ENCODE measurements at places on chromosomes 7 and 10. TPM values are rescaled to one million over a fixed set of nuclear protein-coding genes. Genes with fewer than 3 reads are reported as not detected.

TLX1 gene
- polyA plus RNA-seq: not detected

CISD1 gene
- 56.1 TPM for polyA plus RNA-seq

COL26A1 gene
- 22.5 TPM for polyA plus RNA-seq

SLC29A4 gene
- 17.1 TPM for polyA plus RNA-seq

MYOF gene
- 29.2 TPM for polyA plus RNA-seq

DNA sequence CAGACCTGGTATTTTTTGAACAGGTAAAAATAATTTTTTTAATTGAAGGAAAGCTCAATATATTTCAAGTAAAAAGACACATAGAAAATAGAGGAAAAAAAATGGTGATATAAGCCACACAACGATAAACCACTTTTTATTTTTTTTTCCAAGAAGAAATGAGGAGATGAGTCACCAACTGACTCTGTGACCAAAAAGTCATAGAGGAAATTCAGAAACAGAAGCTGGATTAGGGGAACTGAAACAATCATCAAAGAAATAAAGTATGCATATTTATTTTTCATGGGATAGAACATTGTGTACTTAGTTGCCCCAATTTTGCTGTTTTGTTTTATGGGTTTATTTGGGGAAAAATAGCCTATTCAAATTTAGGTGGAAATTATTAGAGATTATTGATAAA lies 176.8 kb upstream of the AGR3 start:
- no peak for DNase-seq

- DNase-seq: no peak
Measured at GRCh38 chr10:50322077-50322476, 70.8 kb upstream of the ASAH2 start.

DNA sequence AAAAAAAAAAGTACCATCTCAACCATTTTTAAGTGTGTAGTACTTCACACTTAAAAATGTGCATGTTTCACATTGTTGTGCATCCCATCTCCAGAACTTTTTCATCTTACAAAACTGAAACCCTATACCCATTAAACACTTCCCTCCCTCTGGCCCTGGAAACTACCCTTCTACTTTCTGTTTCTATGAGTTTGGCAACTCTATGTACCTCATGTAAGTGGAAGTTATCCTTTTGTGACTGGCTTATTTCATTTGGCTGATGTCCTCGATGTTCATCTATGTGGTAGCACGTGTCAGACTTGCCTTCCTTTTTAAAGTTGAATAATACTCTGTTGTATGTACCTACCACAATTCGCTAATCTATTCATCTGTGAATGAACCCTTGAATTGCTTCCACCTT lies 12.2 kb downstream of the KCNMA1 start:
- no peak for DNase-seq

- DNase-seq: no peak
Measured at GRCh38 chr10:101452593-101452992, 98.6 kb downstream of the BTRC start.

DNA sequence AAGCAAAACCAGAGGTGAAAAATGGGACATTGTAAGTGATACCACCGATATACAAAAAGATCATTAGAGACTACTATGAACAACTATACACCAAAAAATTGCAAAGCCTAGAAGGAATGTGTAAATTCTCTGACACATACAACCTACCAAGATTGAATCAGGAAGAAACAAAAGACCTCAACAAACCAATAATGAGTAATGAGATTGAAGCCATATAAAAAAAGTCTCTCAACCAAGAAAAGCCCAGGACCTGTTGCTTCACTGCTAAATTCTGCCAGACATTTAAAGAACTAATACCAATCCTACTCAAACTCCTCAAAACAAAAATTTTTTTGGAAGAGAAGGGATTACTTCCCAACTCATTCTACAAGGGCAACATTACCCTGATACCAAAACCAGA lies 134.0 kb downstream of the TPST1 start:
- DNase-seq: no peak

GRCh38 chr7:77698042-77698625 lies 1.9 kb downstream of the RSBN1L start:
- DNase-seq: no peak

DNA sequence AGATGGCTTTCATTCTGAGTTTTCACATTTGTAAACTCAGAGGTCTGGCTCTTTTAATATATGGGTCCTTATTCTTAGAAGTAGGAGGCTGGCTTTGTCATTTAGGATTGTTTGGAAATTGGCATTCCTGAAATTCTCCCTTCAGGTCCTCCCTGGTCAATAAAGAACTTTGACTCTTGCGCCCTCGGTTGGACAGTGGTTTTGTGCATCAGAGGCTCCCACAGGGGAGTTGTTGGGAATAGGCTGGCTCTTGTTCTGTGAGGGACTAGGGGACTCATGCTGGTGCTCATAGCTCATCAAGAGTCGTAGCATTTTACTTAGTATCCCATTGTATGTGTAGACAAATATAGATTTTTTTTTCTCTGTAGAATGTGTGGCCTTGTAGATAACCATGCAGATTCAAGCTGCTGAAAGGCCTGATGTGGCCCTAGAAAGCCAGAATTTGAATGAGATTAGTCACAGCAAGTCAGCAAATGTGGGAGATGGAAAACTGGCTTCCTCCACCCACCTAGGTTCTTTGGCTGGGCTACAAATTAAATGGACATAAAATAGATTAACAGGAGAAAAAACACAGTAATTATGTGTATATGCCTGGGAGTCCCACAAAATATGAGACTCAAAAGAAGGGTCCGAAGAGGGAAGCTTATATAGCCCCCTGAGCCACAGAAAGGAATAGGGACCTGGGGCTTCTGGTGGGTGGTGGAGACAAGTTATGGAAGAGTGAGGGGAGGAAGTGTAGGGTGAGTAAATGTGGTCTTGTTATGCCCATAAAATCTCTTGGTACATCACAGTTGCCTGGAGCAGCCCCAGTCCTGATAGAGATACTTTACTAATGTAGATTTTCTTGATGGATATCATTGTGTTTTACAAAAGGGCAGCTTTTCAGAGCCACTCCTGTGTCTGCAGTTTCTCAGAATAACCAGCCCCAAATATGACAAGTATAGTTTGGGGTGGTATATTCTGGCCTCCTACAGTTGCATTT lies 94.6 kb upstream of the BTBD16 start:
- no peak for DNase-seq

GRCh38 chr7:8213381-8213780 lies 48.6 kb downstream of the ICA1 start:
- DNase-seq: no peak

DNA sequence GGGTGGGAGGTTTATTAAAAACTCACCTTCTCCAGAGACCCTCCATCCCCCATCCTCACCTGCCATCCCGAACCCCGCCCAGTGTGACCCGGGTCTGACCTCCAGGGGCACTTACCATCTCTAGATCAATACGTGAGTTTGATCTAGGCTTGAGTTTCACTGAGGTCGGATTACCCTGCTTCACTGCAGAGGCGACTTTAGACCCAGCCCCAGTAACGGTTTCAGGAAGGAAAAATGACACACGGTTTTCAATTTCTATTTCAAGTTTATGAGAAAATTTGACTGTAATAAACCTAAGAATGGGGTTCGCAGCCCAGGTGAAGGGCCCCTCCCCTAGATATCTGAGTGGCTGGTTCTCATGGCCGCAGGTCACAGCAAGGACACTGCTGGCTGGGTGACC lies 33.1 kb downstream of the RCC1L start:
- DNase-seq: no peak

GRCh38 chr10:56583316-56583715 lies 222.3 kb upstream of the ZWINT start:
- no peak for DNase-seq

DNA sequence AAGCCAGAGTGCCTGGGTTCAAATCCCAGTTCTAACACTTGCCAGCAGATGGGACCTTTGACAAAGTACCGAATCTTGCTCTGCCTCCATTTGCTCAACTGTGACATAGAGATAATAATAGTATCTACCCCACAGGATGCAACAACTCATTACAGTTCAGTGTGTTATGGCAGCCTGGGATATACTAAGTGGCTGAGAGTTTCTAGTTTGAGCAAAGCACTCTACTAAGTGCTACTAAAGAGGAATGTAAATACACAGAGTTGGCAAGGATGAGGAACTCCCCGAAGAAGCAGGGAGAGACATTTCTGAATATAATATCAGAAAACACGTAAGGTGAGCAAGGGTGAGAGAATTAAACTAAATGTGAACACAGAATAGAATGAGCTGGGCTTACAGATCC lies 243.2 kb downstream of the ARHGAP21 start:
- DNase-seq: no peak

DNA sequence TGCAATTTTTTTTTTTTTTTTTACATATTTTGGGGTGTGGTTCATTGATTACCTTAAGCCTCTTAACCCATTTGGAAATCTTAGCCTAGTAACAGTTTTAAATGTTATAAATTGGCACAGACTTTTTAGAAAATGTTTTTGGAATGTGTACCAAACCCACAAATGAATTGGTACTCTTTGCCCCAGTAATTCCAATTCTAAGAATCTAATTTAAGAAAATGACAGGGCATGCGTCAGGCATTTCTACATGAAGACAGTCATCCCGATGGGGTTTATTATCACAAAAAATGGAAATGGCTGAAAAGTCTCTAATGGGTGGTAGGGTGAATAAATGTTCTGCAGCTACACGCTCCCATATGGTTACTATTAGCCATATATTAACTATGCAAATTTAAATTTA lies 54.9 kb downstream of the ITIH5 start:
- no peak for DNase-seq
